ENCODE measurements at places on chromosomes 4 and X.

DNA sequence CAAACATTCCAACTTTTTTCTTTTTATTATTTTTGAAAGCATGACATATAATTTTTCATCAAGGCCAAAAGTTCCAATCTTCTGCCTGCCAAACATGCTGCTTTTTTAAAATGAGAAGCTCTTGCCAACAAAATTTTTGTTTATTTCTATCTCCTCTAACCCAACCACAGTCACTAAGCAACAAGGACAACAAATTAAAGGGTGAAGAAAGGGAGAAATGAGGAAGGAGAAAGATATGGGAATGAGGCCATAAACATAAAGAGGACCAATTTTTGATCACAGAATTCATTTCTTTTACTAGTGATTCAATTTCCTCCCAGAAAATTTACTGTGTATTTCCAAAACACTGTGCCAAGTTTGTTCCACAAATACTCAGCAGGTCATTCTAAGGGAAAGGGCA, 537.0 kb upstream of the DIAPH2 start:
- H3K4me1 ChIP-seq, result no peaks in the 10 kb centered on the region
- no peak for DNase-seq
- H3K4me3 ChIP-seq, result no peak overlapping the region

DNA sequence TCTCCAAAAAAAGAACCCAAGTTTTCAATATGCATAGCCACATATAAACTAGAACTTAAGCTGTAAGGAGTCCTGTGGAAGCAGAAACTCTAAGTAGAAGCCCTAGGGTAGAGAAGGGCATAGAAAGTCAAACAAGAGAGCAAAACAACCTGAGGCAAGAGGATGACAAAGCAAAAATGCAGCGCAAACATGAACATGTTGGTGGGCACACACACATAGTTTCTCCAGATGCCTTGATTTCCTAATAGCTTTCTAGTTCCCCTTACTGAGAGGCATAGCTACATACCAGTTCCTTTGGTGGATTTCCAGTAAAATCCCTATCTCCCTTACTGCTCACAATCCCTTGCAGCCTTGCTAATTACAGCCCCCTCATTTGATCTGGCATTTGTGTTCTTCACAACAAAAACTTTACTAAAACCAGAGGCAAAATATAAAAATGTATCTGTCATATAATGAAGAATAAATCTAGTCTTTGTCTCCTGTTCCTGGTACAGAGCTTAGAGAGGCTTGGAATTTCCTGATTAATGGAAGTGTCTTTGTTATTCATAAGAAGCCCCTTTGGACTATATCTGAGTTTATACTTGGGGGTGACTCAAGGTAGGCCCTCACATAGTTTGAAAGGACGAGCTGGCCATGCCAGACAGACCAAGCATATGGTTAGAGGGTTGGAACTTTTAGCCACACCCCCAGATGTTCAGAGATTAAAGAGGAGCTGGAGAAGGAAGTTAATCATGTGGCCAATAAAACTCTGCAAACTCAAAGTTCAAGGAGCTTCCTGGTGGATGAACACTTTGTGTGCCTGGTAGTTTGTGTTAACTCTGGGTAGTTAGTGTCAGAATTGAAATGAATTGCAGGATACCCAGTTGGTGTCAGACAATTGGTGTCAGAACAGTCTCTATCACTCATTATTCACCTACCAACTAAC, 52.7 kb upstream of the ZCCHC13 start:
- H3K27ac ChIP-seq, result no peak overlapping the region
- DNase-seq, result no peak
- no peaks in the 10 kb centered on the region for H3K4me1 ChIP-seq
- H3K27me3 ChIP-seq, result no peaks in the 10 kb centered on the region
- no peaks in the 10 kb centered on the region for H3K36me3 ChIP-seq

DNA sequence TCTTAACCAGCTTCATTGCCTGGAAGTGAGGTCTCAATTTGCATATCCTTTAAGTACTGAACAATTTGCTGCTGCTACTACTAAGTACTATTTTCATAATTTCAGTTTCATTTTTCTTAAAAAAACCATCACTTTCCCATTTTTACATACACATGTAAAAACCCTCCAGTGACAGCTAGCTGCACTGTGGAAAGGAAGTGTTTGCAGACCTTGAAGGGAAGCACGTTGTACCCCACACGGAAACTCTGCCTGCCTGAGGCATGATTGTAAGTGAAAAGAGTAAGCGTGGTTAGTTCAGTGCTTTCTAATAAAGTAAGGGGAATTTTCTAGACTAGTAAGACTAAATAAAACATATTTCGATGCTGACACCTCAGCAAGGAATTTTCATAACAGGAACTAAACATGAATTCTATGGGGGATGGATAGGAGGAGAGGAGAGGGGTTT, 103.6 kb downstream of the RAPGEF2 start:
- DNase-seq, result no peak
- no peak overlapping the region for H3K27ac ChIP-seq

DNA sequence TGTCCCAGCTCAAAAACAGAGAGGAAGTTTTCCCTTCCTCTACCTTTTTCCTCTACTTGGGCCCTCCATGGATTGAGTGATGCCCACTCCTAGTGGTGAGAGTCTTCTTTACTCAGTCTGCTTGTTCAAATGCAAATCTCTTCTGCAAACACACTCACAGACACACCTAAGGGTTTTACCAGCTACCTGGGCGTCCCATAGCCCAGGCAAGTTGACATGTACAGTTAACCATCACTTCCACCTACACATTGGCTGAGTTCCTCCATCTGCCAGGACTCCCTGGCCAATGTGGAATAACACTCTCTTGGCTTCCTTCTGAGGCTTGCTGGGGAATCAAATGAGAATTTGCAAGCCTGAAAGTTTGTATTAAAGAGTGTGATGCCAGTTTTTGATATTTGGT, 45.7 kb upstream of the DHRSX start:
- H3K27ac ChIP-seq, result no peak overlapping the region
- no peak overlapping the region for H3K4me3 ChIP-seq
- no peaks in the 10 kb centered on the region for H3K27me3 ChIP-seq
- no peaks in the 10 kb centered on the region for H3K36me3 ChIP-seq
- DNase-seq, result no peak

DNA sequence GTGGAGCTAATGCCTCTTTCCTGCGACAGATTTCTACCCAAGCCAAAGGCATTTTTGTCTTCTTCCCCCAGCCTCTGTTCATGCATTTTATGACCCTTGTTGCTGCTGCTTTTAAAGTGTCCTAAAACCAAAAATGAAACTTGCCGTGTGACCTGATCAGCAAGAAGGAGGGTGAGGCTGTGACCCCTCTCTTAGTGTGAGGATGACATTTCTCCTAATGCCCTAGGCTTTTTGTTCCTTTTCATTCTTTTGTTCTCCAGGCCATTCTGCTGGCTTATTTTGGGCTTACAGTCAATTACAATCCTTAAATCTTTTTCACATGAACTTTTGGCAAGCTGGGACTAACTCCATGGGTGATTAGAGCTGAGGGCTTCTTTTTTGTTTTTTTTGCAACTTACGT, 34.4 kb downstream of the PTTG2 start:
- H3K27me3 ChIP-seq, result no peaks in the 10 kb centered on the region
- DNase-seq, result no peak
- H3K4me3 ChIP-seq, result no peak overlapping the region

DNA sequence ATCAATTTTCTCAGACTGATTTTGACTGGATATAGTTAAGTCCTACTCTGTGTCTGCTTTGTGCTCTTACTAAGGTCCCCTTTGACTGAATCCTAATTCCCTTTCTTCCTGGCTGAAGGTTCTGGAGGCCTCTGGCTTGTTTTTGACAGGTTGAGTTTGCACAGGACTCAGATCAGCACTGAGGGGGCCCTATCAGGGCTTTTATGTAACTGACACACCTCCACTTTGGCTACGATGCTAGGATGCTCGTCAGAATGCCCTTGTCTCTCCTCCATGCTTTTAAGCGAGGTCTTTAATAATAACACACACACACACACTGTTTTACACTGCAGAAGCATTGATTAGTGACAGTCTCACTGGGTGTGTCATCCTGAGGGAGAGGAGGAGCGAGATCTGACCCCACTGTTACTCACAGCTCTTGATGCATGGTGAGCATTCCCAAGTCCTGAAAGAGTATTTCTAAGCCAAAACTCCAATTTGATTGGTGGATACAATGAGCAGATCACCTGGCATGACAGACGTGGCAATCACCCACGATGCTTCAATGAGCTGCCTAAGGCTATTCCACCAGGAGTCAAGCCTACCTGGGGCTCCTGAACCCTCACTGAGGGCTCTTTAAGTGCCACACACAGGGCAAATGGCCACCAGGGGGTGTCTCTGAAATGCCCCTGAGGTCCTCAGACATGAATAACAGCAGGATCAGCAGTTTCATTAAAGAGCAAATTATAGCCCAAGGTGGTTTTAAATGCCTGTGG, 130.4 kb upstream of the CPEB2 start:
- peak; percentile 54 for DNase-seq
- H3K27me3 ChIP-seq, result no peaks in the 10 kb centered on the region
- no peak overlapping the region for H3K27ac ChIP-seq

DNA sequence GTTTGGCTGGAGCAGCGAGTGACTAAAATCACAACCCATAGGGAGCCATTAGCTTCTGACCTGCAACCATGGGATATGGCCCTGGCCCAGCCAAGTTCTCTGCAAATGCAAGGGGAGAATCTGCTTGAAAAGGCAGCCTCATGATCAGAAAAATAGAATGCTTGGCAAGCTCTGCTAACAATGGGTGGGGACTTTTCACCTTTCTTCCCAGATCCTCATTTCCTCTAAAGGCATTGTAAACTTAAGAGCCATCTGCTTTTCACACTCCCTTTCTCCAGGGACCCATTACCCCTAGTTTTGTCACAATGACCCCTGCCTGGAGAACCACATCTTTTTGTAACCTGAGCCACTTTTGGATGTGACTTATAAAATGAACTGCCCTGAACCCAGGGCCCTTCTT, 104.3 kb downstream of the PARM1 start:
- H3K4me1 ChIP-seq, result peaks cover 3% of the 10 kb centered on the region
- no peak for DNase-seq
- H3K27me3 ChIP-seq, result no peaks in the 10 kb centered on the region
- H3K36me3 ChIP-seq, result no peaks in the 10 kb centered on the region

DNA sequence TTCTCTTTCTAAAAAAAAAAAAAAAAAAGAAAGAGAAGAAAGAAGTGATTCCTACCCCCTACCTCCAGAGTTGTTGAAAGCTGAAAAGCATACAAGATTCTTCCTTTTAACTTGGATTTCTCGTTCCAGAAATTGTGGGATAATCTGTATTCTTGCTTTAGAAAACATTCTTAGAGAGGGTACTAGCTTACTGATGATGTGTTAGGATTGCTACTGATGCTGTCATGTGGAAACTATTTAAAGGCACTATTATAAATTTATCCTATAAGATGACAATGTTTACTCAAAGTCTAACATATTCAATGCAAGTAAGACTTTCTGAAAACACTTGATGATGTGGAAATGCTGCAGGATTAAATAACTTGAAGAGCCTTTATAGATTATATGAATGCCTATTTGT, 204.0 kb upstream of the PUDP start:
- no peaks in the 10 kb centered on the region for H3K4me1 ChIP-seq
- H3K27ac ChIP-seq, result no peak overlapping the region
- no peak overlapping the region for H3K4me3 ChIP-seq

DNA sequence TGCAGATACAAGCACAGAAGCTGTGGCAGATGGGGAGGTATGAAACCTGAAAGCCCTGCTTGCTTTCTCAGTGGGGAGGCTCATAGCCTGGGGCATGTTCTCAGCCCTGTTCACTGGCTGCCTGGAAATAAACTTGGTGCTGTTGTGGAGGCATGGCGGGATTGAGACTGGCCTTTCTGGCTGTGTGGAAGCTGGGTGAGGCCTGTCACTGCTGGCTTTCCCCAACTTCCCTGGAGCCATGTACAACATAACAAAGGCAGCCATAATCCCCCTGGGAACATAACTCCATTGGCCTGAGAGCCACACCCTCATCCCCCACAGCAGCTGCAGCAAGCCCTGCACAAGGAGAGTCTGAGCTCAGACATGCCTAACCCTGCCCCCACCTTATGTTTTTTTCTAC, 237.7 kb upstream of the TLL1 start:
- no peaks in the 10 kb centered on the region for H3K27me3 ChIP-seq
- H3K36me3 ChIP-seq, result no peaks in the 10 kb centered on the region
- H3K4me1 ChIP-seq, result no peaks in the 10 kb centered on the region

DNA sequence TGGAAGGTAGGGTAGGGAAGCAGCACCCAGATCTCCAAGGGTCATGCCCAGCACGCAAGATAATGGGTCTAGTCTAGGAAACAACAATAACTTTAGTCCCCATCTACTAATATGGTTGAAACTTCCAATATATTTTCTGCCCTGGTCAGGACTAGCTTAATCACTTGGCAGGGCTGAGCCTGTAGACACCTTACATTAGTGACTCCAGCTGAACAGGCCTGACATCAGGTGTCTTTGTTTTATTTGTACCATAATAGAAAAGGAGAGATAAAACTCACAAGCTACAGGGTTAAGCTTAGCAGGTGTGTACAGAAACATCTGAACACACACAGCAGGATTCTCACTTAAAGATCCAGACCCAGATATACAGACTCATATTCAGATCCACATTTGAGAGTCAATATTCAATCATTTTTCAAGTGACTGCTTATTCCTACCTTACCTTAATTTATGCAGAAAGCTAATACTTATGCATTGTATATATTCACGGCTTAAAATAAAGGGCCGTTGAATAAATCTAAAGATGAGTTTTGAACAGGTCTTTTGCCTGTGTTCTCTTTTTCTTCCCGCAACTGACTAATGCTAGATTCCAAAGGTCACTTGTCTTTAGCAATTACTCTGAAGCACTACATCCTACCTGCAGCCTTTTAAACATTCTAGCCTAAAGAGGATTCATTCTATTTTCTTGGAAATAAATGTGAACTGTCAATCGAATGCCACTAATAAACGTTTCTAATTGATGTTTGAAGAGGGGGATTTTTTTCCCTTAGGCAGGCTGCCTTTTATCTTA, 745.3 kb downstream of the RPA4 start:
- DNase-seq, result no peak
- H3K36me3 ChIP-seq, result no peaks in the 10 kb centered on the region
- H3K27ac ChIP-seq, result no peak overlapping the region
- no peak overlapping the region for H3K4me3 ChIP-seq
- H3K4me1 ChIP-seq, result no peaks in the 10 kb centered on the region
- no peaks in the 10 kb centered on the region for H3K27me3 ChIP-seq

DNA sequence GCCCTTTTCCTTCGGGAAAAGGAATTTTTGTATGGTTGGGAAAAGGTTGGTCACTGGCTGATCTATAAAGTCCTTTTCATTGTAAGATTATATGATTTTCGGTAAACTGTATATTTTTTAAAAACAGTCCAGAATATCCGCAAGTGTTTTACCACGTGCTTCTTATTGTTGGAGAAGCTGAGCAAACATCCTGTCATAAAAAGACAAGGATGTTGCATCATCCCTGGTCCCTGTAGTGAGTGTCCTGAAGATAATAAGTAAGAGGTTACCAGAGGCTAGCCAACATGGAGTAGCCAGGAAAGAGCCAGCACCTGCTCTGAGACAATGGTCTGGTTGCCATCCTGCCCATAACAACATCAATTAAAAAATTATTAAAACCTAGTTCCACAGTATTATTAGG, 5.1 kb downstream of the CXCL9 start:
- no peaks in the 10 kb centered on the region for H3K4me1 ChIP-seq
- no peaks in the 10 kb centered on the region for H3K27me3 ChIP-seq
- no peak overlapping the region for H3K4me3 ChIP-seq

DNA sequence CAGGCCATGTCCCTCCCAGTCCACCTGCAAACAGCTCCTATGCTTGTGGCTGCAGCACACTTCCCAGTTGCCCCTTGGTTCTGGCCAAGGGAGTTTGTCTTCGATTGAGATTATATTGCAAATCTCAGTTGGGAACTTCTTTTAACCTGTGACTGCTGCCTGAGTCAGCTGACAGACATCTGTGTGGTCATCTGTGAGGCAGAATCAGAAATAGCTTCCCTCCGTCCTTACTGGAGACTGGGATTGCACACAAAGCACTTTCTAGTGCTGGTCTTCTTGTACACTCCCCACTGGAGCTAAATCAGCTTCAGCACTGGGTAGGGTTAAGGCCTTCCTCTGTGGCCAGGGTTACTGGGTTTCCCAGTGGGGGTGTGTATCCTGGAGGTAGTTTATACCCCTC, 34.3 kb downstream of the ZNF330 start:
- no peak overlapping the region for H3K27ac ChIP-seq
- no peak for DNase-seq
